A549 treated with ZK216348 at 1 μM for 4 hours (cell line): ENCODE measurements at places on chromosomes 12 and 14. TPM values are rescaled to one million over a fixed set of nuclear protein-coding genes. Genes with fewer than 3 reads are reported as not detected.

SLCO1B1 gene
- total RNA-seq: 0.15 to 0.53 TPM (median 0.26 TPM) in 5 replicates

KLRB1 gene
- not detected in 5 replicates for total RNA-seq

PMEL gene
- total RNA-seq: 0.38 to 1.3 TPM (median 0.74 TPM) in 5 replicates

KIF5A gene
- 0.18 to 0.26 TPM (median 0.21 TPM) in 5 replicates for total RNA-seq

WSCD2 gene
- not detected in 5 replicates for total RNA-seq
